ENCODE measurements at places on chromosomes 5 and 9.

GRCh38 chr9:133286523-133286922 is 11.5 kb upstream of the ABO start:
- DNase-seq, result peak; percentile 7

DNA sequence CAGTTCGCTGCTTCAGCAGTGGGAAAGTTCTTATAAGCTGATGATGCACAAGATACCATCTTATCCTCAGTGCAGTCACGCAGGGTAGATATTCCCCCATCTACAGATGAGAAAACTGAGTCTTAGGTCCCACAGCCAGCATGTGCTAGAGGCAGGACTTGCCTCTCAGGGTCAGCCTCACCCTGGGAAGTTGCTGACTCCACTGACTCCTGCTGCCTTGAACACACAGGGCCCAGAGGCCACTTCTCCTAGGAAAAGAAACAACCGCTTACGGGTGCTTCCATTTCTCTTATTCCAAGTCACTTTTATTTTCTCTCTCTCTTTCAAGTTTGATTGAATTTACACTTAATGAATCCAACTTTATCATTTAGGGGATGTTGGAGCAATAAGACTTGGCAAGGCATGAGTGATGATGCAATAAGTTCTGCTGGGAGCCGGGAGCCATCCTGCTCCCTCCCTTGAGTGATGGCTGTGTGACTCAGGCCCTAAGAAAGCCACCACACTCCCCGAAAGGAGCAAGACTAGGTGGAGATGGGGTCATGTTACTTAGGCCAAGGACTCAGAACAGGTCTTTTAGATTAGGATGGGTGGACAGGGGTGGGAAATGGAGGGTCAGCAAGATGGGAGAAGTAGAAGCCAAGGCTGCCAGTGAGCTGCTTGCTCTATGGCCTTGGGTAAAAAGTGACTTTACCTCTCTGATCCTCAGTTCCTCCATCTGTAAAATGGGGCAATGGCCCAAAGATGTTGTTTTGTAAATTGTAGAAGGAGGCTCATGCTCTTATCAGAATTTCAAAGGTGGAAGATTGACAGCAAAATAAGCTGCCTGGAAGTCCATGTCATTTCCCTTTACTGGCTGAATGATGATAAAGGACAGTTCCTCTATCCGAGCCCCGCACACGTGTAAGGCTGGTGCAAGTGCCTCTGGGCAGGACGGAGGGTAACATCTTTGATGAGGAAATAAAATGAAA is 67.4 kb upstream of the ZNF618 start:
- peak; percentile 42 for DNase-seq

- no peak for DNase-seq
Observed at GRCh38 chr9:135049460-135049859, 38.0 kb upstream of the OLFM1 start.

DNA sequence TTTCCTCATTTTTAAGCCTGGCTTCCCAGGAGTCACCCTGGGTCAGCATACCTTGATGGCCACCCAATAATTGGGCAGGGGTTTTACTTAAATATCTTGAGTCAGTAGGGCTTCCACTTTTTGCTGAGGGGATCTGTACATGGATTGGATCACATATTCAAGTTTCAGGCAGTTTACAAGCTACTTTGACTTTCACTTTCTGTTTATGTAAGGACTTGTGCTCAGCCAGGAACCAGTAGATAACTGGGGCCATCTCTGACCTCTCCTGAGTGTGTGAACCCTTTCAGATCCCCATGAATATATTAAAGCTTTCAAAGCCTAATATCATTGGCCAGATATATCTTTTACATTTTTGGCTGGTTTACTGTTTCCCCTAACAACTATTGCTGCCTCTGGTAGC is 45.1 kb downstream of the SLCO6A1 start:
- DNase-seq, result no peak

DNA sequence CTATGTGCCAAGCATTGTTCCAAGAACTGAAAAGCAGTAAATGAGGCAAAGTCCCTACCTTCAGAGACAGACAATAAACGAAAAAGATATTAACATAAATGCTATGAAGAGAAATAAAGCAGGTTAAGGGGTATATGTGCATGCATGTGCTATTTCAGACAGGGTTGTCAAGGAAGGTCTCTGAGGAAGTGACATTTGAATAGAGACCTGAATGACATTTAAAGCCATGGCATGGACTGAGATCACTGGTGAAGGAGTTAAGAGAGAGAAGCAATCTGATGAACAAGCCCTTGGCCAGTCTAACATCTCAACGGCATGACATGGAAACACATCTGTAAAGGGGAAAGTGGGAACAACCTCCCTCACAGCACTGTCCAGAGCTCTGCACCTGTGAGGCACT is 14.5 kb downstream of the FBXO10 start:
- no peak for DNase-seq

GRCh38 chr5:115599924-115600323 is 2.4 kb downstream of the TICAM2 start:
- DNase-seq, result no peak

- DNase-seq, result no peak
Observed at GRCh38 chr5:77824981-77825380, 48.8 kb upstream of the TBCA start.

DNA sequence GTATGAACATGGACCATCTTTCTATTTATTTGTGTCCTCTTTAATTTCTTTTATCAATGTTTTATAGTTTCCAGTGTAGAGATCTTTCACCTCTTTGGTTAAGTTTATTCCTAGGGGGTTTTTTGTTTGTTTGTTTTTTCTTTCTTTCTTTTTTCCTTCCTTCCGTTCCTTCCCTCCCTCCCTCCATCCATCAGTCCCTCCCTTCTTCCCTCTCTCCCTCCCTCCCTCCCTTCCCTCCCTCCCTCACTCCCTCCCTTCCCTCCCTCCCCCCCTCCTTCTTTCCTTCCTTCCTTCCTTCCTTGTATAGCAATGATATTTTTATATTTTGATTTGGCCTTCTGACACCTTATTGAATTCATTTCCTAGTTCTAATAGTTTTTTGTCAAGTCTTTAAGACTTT is 23.4 kb upstream of the IGFBPL1 start:
- DNase-seq, result no peak

Measured in kidney capillary endothelial cell (primary cell).